ENCODE measurements at places on chromosomes 16 and 17.

DNA sequence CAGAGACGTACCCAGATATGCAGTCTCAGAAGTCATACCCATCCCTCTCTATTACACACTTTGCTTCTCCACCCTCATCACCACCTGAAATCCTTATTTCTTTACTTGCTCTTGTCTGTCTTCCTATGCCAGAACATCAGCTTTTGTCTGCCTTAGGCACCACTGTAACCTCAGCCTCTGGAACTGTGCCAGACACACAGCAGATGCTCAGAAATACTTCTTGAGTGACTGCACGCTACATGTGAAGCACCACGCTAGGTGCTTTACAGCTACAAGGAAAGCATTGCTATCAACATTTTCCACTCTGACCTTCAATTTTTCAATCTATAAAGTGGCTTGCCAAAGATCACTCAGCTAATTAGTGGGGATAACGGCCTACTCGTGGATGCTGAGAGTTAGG, 226.8 kb downstream of the CHD9NB start:
- DNase-seq: no peak

GRCh38 chr17:28620010-28620409, 6.0 kb upstream of the RSKR start:
- no peak for DNase-seq

DNA sequence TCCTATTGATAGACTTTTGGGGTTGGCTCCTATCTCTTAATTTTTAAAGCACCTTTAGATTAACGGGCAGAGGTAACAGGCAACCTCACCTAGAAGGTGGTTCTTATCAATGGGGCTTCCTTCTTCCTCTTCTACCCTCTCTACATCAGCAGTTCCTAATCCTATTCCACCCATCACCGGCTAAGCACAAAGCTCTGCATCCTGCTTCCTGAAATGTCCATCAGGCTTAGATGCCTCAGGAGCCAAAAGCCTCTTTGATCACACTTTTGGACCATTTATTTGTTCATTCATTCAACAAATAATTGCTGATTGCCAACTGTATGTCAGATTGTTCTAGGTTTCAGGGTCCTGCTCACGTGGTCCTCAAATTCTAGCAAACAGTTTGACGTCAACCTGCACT, 586.0 kb downstream of the TOX3 start:
- no peak for DNase-seq

DNA sequence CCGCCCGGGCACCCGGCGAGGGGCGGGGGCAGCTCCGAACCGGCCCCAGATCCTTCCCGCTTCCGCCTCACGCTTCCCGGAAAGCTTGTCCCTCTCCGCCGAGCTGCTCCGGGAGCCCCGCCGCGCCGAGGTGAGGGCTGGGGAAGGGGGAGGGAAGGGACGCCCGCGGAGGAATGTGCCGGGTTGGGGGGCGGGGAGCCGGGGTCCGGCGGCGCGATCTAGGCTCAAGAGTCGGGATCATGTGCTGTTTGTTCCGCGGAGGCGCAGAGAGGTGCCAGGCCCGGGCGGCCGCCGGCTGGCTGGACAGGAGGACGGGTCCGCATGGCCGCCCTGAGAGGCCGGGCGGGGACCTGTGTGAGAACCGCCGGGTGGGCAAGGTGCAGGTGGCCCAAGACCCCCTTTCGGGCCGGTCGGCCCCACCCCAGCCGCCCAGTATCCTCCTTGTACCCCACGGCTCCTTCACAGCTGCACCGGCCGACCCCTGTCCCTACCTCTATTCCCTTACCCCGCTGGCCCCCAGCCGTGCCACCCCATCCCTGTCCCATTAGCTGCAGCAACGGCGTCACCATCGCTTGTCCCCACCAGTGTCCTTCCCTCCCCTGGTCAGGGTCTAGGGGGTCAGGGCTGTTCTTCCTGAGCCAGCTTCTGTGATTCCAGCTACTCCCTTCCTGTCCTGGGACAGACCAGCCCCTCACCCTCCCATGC, 429 bp downstream of the KIF1C start:
- DNase-seq: no peak

DNA sequence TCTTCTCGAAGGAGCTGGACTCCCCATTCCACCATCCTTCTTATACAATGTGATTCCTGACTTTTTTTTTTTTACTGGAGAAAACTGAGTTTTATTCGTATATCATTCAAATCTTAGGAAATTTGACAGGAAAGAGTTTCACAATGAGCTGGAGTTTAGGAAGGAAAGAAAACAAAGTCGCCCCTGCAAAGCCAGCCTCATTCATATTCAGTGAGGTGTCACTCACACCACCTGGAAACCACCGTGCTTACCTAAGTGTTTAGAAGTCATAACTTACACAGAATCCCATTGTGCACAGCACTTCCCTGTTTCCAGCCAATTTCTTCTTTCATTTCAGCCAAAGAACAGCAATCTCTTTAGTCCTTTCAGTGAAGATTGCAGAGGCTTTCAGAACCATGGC, 90.3 kb upstream of the CHMP6 start:
- no peak for DNase-seq

GRCh38 chr17:19730843-19731242, 14.5 kb upstream of the SLC47A2 start:
- no peak for DNase-seq

DNA sequence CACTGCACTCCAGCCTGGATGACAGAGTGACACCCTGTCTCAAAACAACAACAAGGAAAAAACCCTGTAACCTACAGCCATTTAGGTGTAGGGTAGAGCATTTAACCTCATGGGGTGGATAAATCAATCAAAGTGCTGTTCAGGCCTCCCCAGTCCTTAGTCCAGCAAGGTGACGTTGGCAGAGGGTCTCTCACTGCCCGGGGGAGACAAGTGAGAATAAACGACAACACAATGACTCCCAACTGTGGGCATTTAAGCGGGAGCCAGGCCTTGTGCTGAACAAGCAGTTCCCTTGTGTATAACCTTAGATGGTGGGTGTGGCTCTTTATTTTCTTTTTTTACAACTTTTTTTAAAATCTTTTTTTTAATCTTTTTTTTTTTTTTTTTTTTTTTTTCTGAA, 29.3 kb downstream of the TMEM92 start:
- no peak for DNase-seq

GRCh38 chr17:7176107-7176840, 2.9 kb downstream of the ASGR1 start:
- DNase-seq: no peak

- no peak for DNase-seq
Observed at GRCh38 chr17:70073310-70073709, 1.7 kb upstream of the KCNJ16 start.

GRCh38 chr16:67965668-67966548, 2.5 kb downstream of the SLC12A4 start:
- DNase-seq: no peak

DNA sequence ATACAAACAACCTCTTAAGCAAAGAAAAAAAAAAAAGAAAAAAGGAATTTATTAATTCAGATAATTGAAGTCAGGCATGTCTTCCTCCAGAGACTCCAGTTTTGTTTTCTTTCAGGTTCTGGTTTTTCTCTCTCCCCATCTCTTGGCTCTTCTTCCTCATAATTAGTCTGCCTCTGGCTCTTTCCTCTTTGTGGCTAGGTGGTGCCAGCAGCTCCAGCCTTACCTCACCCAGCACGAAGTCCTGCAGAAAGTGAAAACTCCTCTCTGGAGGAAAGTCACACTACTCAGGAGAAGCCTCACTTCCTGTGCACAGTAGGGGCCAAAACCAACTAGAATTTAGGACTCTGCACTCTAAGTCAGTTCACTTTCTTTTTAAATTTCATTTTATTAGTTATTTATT, 10.3 kb upstream of the NFAT5 start:
- no peak for DNase-seq

DNA sequence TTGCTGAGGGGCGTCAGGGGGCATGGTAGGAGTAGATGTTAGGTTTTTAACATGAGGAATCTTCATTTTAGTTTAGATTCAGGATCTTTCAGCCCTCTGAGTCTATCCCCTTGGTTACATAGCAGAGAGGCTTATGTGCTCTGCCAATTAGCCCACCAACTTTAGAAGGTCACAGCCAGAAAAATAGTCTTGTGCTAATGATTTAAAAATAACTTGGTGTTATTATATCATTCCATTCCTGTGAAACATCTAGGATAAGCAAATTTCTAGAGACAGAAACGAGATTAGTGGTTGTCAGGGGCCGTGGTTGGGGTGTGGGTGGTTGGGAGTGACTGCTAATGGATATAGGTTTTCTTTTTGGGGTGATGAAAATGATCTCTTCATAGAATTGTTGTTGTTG, 183.7 kb downstream of the SNX29 start:
- DNase-seq: no peak

DNA sequence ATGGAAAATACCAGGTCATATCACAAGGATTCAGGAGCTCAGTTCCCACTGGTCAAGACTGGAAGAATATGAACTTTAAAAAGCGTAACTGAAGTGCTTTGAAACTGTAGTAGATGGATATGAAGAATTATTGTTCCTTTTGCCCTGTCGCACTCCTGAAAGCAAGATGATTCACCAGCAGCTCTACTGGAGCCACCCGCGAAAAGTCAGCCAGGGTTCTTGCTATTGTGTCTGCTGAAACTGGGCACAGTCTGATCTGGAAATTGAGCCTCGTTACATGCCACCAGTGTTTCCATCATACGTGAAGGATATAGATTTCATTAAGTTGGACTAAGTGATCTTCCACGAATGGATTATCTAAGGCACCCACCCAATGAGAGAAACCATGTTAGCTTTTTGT, 16.6 kb downstream of the AP2B1 start:
- no peak for DNase-seq

DNA sequence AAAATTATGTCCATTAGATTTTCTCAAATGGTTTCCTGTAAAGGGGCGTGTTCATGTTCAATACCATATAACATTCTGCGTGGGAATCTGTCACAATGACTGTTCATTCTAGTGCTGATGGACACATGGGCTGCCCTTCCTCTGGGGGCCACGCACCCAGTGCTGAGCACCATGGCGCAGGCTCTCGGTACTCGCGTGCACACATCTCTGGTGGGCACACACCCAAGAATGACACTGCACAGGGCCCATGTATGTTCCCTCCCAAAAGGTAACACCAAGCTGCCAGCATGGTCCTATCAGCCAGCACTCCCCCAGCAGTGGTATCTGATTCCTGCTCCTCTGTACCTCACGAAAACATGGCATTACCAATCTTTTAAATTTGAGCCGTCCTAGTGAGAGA, 13.7 kb downstream of the B9D1 start:
- no peak for DNase-seq

- no peak for DNase-seq
Observed at GRCh38 chr16:83973077-83973476, 5.0 kb downstream of the NECAB2 start.

DNA sequence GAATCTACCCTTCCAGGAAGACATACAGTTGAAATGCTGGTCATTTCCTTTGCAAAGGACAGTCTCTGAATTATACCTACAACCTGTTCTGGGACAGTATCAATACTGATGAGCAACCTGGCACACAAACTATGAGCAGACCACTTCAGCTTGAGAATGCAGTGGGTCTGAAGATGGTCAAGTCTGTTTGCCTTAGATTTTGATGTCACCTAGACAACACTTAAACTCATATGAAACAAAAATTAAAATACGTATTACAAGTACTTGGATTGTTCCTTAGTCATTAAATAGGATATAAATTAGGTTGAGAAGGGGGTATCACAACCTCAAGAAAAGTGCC, 3.5 kb downstream of the SRSF2 start:
- no peak for DNase-seq

DNA sequence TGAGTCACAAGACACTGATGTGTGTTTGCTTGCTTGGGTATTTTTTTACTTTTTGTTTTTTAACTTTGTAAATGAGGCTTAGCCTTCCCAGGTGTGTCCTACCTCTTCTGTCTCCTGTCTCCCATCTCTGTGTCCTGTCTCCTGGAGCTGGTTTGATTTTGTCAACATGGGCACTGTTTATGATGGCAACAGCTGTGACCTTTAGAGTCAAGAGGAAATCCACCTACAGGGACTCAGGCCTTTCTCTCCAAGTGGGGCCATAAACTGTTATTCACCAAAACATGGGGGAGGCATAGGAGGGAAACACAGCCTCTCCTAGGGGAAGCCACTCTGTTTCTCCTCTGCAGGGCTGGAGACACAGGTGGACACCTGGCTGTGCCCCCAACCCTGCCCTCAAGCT, 13.1 kb upstream of the PLCG2 start:
- DNase-seq: no peak

DNA sequence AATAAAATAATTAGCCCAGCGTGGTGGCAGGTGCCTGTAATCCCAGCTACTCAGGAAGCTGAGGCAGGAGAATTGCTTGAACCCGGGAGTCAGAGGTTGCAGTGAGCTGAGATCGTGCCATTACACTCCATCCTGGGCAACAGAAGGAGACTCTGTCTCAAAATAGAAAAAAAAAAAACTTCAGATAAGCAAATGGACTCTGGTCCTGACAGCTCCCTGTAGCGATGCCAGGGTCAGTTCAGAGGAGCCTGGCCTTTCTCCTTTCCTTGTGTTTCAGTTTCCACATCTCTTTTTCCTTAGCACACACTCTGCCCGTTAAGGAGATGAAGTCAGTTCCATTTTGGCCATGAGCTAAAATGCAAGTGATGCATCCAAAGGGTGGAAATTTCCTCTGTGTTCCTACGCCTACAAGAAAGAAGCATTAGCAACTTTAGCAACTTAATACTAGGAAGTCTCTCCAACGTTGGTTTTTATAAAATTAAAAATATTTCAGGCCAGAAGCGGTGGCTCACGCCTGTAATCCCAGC, 11.6 kb upstream of the GRB2 start:
- no peak for DNase-seq

- no peak for DNase-seq
Observed at GRCh38 chr17:51298508-51299371, 38.4 kb downstream of the UTP18 start.

DNA sequence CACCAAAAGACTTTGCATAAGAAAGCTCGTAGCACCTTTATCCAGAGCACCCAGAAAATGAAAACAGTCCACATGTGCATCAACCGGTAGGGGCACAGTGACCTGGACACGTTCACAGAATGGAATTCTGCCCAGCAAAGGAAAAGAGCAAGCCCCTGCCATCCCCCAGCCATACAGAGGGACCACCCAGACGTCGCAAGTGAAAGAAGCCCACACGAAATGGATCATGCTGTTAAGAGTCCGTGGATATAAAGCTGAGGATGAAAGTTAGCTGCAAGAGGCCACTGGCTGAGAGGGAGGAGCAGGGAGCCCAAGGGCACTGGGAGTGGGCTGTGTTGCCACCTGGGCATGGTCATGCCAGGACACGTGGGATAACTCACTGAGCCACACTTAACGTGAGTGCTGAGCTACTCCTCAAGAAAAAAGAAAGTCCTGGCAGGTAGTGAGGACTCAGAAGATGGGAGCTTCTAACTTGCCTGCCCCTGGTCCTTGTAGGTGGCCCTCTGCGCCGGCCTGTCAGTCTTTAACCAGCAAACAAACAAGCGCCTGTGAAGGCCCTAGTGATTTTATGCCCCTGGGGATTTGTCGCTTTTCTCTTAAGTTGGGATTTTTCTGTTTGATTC, 190.7 kb downstream of the C16orf95 start:
- no peak for DNase-seq
